ENCODE measurements at places on chromosomes 4 and X.

- no peak for DNase-seq
Observed at GRCh38 chr4:78568640-78569305, 17.2 kb downstream of the ANXA3 start.

DNA sequence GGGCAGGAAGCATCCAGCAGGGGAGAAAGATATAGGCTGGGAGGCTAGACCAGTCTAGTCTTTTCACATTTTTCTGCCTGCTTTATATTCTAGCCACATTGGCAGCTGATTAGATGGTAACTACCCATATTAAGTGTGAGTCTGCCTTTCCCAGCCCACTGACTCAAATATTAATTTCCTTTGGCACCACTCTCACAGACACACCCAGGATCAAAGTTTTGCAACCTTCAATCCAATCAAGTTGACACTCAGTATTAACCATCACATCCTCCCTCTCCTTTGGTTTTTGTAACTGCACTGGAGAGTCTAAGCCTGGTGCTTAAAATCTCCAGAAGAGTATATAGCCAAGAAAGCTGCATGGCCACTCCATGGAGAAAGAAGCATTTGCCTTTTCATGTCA is 560.4 kb downstream of the GRXCR1 start:
- no peak for DNase-seq

- no peak for DNase-seq
Observed at GRCh38 chr4:68734095-68734494, 63.6 kb upstream of the UGT2B15 start.

- DNase-seq, result no peak
Observed at GRCh38 chrX:76555816-76556215, 128.3 kb downstream of the MAGEE1 start.

- no peak for DNase-seq
Observed at GRCh38 chr4:26899991-26900390, 39.4 kb downstream of the STIM2 start.

DNA sequence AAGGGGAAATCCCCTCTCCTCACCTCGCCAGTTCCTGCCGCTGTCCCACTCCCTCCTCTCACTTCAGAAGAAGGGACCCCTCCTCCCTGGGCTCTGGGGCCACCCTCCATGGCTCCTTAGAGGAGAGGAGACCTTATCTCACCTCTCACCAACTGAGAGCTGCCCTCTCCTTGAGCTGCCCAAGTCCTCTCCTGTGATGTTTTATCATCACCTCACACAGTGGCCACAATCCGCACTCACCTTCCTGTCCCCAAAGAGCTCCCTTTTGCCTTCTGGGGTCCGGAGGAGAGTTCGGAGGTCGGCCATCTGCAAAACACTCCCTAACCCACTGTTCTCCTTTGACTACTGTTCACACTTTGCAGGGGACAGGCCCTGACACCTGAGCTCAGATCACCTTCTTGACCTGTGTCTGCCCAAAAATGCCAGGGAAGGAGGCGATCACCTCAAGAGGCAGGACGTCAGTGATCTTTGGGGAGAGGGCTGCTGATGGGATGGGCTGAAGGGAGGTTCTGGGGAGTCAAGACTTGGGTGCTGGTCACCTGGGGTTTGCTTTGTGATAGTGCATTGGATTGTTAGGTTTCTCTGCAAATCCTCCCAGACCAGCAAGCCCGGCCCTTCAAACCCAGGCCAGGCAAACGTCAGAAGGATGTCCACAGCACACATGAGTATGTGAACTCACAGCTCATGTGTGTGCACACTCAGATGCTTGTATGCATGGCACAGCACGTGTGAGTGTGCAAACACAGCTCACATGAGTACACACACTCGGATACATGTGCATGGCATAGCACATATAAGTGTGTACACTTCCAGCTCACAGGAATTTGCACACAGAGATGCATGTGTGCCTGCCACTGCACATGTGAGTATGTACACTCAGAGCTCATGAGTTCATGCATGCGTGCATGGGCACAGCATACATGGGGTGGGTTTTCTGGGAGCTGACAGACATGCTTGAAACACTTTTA is 41.8 kb downstream of the HTRA3 start:
- DNase-seq, result no peak

- no peak for DNase-seq
Observed at GRCh38 chr4:145873901-145874300, 64.7 kb downstream of the ZNF827 start.
